Right hindlimb (tissue), 1 donor: ENCODE measurements at places on chromosomes 6 and 20.

GRCh38 chr20:38175304-38176180 lies 10.5 kb upstream of the TGM2 start:
- no peak for DNase-seq

- DNase-seq, result no peak
Measured at GRCh38 chr6:27422651-27423332, 34.2 kb downstream of the ZNF391 start.

- DNase-seq, result no peak
Measured at GRCh38 chr6:144897441-144897921, 612.3 kb downstream of the UTRN start.

DNA sequence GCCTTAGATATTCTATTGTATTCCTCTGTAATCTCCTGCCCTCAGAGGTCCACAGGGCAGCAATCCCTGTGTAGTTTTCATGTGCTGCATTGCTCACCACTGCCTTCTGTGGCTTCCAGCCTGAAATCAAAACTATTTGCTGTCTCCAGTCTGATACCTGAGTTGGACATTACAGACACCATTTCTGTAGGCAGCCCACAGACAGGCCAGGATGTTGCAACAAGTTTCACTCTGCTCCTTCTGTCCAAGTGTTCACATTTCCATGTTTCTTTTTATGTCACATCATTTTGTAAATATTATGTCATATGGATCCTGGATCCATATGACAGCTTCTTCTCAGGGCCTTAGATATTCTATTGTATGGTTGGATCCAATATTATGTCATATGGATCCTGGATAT lies 21.7 kb downstream of the ECI2 start:
- no peak for DNase-seq

DNA sequence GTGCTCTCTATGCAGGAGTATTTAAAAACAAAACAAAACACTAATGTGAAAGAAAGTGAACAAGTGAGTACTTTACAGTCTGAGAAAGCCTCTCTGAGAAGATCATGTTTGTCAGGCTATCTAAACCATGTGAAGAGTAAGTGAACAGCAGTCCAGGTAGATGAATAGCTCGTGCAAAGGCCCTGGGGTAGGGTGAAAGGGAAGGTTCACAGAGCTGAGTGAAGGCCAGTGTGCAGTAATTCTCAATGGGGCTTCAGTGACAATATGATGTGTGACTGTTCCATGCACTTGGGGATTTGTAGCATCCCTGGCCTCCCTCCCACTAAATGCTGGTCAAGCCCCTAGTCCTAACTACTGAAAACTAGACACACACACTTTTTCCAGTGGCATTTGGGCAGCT lies 488.9 kb upstream of the JARID2 start:
- DNase-seq, result no peak

GRCh38 chr6:150056916-150057315 lies 12.0 kb downstream of the ULBP3 start:
- no peak for DNase-seq

DNA sequence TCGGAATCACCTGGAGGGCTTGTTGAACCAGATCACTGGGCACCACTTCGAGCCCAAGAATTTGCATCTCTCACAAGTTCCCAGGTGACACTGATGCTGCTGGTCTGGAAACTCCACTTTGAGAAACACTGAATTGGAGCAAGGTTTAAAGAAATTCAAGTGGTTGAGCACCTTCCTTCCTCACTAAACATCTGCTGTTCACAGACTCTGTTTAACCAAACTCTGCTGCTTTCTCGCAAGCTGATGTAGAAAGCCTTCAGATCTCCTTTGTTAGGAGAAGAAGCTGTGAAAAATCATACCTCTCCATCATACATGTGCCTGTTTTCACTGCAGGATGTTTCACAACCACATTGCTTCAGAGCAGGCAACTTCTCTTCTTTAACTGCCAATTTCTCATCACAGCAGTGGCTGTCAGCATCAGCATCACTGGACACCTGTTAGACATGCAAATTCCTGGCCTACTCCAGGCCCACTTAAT lies 87.5 kb upstream of the TOP1 start:
- no peak for DNase-seq

GRCh38 chr6:111798281-111798725 lies 74.9 kb downstream of the FYN start:
- no peak for DNase-seq

DNA sequence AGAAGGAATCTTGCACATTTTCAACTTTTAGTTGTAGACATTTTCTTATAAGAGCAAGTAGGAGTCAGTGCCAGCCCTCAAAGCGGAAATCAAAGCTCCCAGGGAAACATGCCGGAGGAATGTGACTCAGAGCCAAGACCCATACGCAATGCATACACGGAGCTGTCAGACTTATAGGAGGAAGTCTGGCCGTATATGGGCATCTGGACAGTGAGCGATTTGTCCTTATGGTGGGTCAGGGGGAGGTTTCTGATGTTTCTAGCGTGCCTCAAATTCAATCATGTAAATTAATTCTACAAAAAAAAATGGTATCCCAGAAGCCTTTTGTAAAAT lies 3.6 kb upstream of the CCN2 start:
- DNase-seq, result peak; percentile 94

- no peak for DNase-seq
Measured at GRCh38 chr20:55456316-55456940, 548.9 kb downstream of the CBLN4 start.

DNA sequence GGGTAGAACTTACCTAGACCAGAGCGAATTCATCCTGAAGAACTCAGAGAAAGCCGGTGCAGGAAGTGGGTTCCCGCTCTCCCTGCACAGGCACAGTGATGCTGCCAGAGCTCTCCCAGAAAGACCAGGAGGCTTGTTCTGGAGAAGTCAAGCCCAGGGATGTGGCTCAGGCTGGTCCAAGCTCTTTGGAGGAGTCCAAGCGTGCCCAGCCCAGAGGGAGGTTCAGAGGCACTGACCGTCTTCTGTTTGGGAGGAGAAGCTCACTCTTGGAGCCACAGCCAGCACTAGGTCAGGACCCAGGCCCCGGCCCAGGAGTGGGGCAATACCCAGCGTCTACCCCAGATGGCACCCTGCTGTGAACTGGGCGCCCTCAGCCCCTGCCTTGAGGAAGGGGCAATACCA lies 1.5 kb upstream of the PMEPA1 start:
- DNase-seq, result no peak

DNA sequence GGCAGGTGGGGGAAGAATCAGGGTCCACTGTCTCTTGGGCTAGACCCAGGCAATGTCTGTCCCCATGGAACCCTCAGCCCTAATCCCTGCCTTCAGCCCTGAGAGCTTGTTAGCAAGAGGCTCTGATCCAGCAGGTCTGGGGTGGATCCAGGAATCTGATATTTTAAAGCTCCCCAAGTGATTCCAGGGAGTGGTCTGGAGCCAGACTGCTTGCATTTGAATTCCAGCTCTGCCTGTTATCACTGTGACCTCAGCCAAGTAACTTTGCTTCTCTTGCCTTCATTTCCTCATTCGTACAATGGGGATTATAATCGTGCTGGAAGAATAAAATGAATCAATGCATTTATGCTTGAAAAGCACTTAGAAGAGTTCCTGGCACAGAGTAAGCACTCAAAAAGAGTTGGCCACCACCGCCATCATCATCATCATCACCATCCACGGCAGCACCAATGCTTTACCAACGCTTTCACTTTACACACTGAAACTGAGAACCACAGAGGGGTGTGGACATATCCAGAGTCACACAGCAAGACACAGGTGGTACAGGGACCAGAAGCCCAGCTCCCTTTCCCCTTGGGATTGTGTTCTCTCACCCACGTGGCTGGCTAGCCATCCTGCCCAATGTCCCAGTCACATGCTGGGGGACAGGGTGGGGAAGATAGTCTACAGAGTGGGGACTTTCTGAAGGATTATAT lies 75.7 kb upstream of the RALY start:
- DNase-seq, result peak; percentile 49

GRCh38 chr6:28968476-28968875 lies 36.6 kb downstream of the ZNF311 start:
- no peak for DNase-seq

DNA sequence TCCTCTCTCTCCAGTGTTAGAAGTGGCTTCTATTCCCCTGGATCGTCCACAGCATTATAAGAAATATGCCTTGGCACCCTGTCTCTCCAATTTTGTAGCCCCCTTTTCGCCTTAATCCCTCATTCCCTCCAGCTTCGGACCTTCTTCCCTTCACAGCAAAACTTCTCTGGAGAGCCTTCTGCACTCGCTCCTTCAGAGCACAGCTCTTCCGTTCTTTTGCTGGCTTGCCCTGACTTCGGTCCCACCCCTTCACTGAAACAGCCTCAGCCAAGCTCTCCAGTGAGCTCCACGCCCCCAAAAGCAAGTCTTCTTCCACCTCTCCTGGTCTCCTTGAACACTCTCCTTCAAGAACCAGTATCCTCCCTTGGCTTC lies 134.7 kb upstream of the RNF24 start:
- DNase-seq, result peak; percentile 78

- no peak for DNase-seq
Measured at GRCh38 chr6:128532827-128533226, 12.4 kb upstream of the PTPRK start.

DNA sequence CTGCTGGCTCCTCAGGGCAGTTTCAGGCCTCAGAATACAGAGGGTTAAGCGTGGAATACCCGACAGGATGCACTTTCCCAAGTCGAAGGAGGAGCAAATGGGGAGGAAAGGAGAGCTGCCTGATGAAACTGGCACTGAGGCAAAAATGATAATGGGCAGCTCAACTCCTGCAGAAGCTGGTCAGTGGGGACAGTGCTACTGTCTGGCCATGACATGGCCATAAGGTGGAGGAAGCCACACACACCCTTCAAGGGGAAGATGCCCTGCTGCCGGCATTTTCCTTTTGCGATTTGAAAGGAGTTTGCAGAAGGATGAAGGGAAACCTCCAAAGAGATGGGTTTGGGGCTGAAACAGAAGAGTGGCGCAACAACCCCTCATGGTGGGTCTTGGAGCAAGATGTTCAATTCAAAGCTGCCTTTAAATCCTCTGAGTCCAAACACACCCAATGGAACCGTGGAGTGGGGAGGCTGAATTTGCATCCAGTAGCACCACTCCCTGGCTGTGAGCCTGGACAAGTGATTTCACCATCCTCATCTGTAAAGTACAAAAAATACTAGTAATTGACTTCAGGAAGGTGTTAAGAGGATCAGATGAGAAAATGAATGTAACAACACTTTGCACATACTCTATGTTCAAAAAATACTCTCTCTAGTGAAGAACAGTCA lies 3.2 kb downstream of the ADIG start:
- no peak for DNase-seq

DNA sequence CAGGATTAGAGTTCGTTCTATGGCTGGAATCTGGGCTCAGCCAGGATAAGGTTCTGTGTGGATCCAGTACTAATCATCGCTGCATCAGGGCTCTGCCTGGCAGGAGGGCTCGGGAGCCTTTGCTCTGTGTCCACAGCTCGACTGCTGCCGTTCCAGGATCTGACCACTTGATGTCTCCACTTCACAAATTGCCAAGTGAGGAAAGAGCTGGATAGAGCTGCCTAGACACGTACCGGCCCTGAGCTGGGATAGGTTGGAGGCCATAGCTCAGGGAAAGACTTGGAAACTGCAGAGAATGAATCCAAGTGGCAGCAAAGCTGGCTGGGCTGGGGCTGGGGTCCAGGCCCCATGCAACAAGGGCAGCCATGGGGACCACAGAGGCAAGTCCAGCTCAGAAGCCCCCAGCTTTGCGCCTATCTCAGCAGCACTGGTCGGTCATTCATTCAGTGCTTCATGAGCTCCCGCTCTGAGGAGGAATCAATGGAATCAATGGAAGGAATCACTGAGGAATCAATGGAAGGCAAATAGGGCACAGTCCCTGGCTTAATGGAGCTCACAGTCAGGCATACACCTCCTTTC lies 38.0 kb upstream of the TOP1 start:
- peak; percentile 84 for DNase-seq

- no peak for DNase-seq
Measured at GRCh38 chr6:149218471-149218870, 99.0 kb upstream of the TAB2 start.

DNA sequence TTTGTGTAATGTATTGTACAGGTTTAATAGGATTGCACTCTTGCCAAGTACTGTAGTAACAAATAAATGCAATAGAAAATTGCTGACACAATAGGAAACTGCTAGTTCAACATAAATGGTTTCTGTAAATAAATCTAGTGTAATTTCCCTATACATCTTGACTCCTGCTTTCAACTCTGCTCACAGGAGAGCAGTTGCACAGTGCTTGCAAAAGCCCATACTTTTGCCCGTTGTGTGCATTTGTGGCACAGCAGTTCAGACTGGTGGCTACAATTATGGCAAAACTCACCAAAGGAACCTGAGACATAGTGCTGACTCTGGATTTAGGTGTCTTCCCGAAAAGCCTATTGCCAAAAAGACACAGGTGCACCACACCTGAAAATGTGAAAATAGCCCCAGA lies 953.3 kb upstream of the SLC35B3 start:
- no peak for DNase-seq

GRCh38 chr6:26660000-26660361 lies 435 bp upstream of the ZNF322 start:
- DNase-seq, result no peak

DNA sequence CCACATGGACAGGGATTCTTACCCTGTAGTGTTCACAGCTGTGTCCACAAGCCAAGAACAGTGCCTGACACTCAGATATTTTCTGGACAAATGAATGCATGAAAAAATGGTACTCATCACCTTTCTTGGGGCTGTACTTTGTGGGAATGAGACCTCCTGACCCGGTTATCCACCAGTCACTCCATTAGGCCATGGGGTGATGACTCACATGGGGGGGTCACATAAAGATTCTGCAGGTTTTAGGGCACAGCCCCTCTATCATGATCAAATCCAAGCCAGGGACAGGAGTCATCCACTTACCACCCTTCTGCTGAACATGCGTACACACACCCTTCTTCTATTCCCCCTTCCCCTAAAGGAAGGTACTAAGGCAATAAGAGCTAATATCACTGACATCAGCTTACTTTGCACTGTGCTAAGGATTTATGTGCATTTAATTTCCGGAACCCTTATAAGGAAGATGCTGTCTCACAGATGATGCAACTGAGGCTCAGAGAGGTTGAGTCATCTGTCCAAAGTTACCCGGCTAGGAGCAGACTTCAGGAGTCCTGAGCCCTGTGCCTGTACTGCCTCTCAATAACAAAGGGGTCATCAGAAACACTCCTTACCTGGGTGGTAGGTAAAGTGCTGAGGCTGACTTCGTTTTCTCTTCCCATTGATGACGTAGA lies 107.8 kb downstream of the NFATC2 start:
- DNase-seq, result no peak

DNA sequence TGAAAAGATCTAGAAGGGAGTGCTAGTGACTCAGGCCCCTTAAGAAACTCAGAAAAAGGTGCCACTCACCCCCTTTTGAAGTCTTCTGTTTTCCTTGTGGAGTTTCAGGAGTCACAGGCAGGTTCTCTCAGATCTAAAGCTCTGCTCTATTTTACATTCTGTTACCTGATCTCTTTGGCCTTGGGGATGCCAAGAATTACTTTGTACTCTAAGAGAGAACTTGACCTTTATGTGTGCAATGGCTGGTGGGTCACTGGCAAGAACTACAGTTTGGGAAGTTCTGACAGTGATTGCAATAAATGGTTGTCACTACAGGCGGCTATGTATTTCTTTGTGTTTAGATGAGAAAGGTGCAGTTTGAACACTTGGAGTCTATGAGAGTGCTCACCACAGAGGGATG lies 24.2 kb upstream of the ENPP4 start:
- no peak for DNase-seq
